ENCODE measurements at places on chromosomes 16 and 17. TPM values are rescaled to one million over a fixed set of nuclear protein-coding genes. Genes with fewer than 3 reads are reported as not detected.
A peak's percentile ranks its signal among the peaks of the same experiment; 100 is the strongest.

The TEKT5 gene
- 0.07 TPM for total RNA-seq

DNA sequence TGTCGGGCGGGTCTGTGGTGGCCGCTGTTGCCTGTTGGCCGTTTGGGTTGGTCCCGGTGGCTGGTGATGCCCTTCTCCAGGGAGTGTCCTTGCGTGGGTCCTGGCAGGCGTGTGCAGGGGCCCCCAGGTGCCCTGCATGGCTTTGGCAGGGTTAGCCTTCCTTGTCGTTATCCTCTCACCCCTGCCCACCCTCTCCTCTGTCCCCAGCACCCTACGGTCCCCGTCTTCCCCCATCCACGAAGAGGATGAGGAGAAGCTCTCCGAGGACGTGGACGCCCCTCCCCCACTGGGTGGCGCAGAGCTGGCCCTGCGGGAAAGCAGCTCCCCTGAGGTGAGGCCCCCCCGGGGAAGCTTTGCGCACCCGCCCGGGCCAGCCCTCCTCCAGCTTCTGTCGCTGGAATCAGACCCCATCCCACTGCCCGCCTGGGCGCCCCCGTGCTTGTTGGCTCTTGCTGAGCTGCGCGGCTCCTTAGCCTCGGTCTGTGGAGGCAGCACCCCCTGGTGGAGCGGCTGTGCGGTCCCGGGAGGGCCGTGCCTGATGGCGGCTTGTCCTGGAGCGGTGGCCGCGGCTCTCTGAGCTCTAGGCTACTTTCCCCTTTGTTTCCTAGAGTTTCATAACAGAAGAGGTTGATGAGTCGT is 10.6 kb upstream of the NUDT16L1 start:
- H3K27me3 ChIP-seq = no peaks in the 10 kb centered on the region
- no peaks in the 10 kb centered on the region for H3K4me1 ChIP-seq
- no peak overlapping the region for H3K4me3 ChIP-seq
- no peak overlapping the region for H3K27ac ChIP-seq
- peak; percentile 78 for DNase-seq

GRCh38 chr16:69934044-69934443 is 17.1 kb upstream of the CLEC18A start:
- no peaks in the 10 kb centered on the region for H3K36me3 ChIP-seq
- H3K27me3 ChIP-seq = no peaks in the 10 kb centered on the region
- no peak overlapping the region for H3K27ac ChIP-seq
- no peaks in the 10 kb centered on the region for H3K4me1 ChIP-seq

GRCh38 chr16:49485663-49486062 is 112.1 kb downstream of the C16orf78 start:
- H3K27me3 ChIP-seq = peaks cover 36% of the 10 kb centered on the region
- H3K27ac ChIP-seq = no peak overlapping the region
- no peaks in the 10 kb centered on the region for H3K4me1 ChIP-seq
- H3K4me3 ChIP-seq = no peak overlapping the region

The TBX21 gene
- total RNA-seq = not detected

GRCh38 chr16:25596194-25596593 is 95.6 kb upstream of the HS3ST4 start:
- DNase-seq = no peak
- no peak overlapping the region for H3K4me3 ChIP-seq
- H3K4me1 ChIP-seq = no peaks in the 10 kb centered on the region
- H3K27ac ChIP-seq = no peak overlapping the region

The GCGR gene
- not detected for total RNA-seq

- DNase-seq = no peak
- no peak overlapping the region for H3K4me3 ChIP-seq
- no peaks in the 10 kb centered on the region for H3K36me3 ChIP-seq
- no peaks in the 10 kb centered on the region for H3K27me3 ChIP-seq
- H3K4me1 ChIP-seq = peaks cover 9% of the 10 kb centered on the region
Measured at GRCh38 chr17:31283841-31284240, 13.2 kb downstream of the OMG start.

The GNAO1 gene
- total RNA-seq = 1.9 TPM

The LAT gene
- total RNA-seq = 2.9 TPM

DNA sequence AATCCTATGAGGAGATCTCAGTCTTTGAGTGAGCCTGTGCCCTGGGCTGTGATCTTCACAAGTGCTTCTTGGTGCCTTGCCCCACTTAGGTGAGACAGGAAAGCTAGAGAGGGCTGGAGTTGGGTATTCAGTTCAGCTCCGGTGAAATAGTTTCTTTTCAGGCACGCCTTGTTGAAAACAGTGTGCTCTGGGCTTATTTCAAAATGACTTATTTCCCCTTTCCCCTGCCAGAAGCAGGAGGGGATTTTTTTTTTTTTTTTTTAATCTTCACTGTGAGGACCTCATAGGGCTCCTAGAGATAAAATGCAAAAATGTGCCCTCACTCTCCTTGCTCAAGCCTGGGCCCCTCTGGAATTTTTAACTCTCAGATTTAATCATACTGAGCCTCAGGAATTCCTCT is 27.2 kb downstream of the MOSMO start:
- no peak for DNase-seq
- H3K4me1 ChIP-seq = no peaks in the 10 kb centered on the region
- H3K4me3 ChIP-seq = no peak overlapping the region
- no peak overlapping the region for H3K27ac ChIP-seq
- H3K36me3 ChIP-seq = no peaks in the 10 kb centered on the region

- H3K36me3 ChIP-seq = no peaks in the 10 kb centered on the region
- DNase-seq = no peak
- no peak overlapping the region for H3K27ac ChIP-seq
- no peaks in the 10 kb centered on the region for H3K4me1 ChIP-seq
Measured at GRCh38 chr17:39870776-39871175, 2.8 kb downstream of the ZPBP2 start.

DNA sequence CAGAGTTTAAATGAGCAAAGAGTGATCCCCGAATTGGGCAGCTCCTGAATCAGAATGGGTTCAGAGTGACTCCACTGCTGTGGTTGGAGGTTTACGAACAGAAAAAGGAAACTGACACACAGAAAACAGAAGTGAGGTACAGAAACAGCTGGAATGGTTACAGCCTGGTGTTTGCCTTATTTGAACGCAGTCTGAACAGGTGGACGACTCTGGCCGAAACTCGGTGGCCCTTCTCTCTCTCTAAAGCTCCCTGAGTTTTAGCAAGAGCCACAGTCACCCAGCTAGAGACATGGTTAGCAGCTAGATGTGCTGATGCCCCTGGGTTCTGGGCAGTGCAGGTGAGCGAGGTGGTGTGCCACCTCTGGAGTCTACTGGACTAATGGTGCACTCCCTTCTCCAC is 54.2 kb upstream of the ATP2A3 start:
- no peak overlapping the region for H3K27ac ChIP-seq
- no peaks in the 10 kb centered on the region for H3K27me3 ChIP-seq
- no peaks in the 10 kb centered on the region for H3K36me3 ChIP-seq
- H3K4me1 ChIP-seq = no peaks in the 10 kb centered on the region
- H3K4me3 ChIP-seq = no peak overlapping the region
- no peak for DNase-seq

The CACNA1G gene
- total RNA-seq = 1.6 TPM

The CUEDC1 gene
- total RNA-seq = 14.7 TPM

- DNase-seq = no peak
- H3K27ac ChIP-seq = no peak overlapping the region
- H3K4me3 ChIP-seq = no peak overlapping the region
- no peaks in the 10 kb centered on the region for H3K36me3 ChIP-seq
- H3K27me3 ChIP-seq = no peaks in the 10 kb centered on the region
- no peaks in the 10 kb centered on the region for H3K4me1 ChIP-seq
Measured at GRCh38 chr17:59752446-59752845, 45.0 kb downstream of the VMP1 start.

The FOXL1 gene
- 0.07 TPM for total RNA-seq

The APPBP2 gene
- total RNA-seq = 31.3 TPM

DNA sequence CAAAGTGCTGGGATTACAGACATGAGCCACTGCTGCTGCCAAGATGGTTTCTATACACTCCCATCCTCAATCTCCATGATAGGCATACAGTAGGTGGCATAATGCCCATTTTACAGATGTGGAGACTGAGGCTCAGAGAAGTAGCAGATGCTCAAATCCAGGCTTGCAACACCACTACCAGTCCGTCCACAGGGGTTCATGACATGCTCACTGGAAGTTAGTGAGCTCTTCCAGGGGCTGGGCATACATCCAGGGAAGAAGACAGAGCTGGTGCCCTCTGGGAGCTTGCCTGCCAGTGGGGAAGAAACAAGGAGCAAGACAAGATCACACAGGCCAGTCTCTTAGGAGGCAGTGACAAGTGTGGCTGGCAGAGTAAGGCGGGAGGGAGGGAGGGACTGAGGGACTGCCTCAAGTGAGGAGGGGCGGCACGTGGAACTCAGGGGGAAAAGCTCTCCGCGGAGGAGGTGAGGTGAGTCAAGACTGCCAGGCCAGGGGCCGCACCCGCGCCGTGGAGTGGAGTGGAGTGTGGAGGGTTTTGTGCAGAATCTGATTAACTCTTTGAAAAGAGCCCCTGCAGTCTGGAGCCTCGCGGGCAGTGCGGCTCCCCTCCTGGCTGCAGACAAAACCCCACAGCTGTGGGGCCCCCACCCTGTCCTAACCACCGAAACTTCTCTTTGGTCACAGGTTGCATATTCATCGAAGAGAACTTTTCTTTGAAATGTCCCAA is 27.9 kb downstream of the SREBF1 start:
- H3K27ac ChIP-seq = no peak overlapping the region
- no peaks in the 10 kb centered on the region for H3K36me3 ChIP-seq
- peaks cover 27% of the 10 kb centered on the region for H3K27me3 ChIP-seq
- peak overlapping the region; percentile 33 for H3K4me3 ChIP-seq

The NPIPA5 gene
- 0.87 TPM for total RNA-seq

GRCh38 chr16:7333180-7333725 is 608 bp downstream of the RBFOX1 start:
- H3K36me3 ChIP-seq = no peaks in the 10 kb centered on the region
- no peak overlapping the region for H3K27ac ChIP-seq
- peaks cover 6% of the 10 kb centered on the region for H3K4me1 ChIP-seq
- no peak overlapping the region for H3K4me3 ChIP-seq
- no peaks in the 10 kb centered on the region for H3K27me3 ChIP-seq
- DNase-seq = no peak

The COA3 gene
- total RNA-seq = 61.2 TPM

- H3K27me3 ChIP-seq = peaks cover 15% of the 10 kb centered on the region
- H3K4me1 ChIP-seq = no peaks in the 10 kb centered on the region
- no peak for DNase-seq
- H3K4me3 ChIP-seq = no peak overlapping the region
Measured at GRCh38 chr16:86002178-86002900, 103.4 kb downstream of the IRF8 start.

DNA sequence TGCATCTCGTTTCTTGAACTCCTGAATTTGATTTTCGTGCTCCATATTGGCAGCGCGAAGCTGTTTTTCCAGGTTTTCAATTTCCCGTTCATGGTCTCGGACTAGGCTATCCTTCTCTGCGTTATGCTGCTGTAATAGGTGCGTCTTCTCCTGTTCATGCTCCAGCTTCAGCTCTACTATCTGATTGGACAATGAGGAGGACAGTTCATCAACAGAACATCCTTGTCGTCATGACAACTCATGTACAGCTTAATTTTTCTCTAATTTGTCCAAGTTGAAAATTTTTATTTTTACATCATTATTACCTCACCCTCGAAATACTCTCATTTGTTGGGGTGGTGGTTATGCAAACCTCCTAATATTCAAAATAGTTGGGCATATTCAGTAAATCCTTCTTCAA is 289.8 kb downstream of the CEP112 start:
- no peaks in the 10 kb centered on the region for H3K4me1 ChIP-seq
- H3K36me3 ChIP-seq = no peaks in the 10 kb centered on the region
- no peak overlapping the region for H3K27ac ChIP-seq
- no peak for DNase-seq

The PLCD3 gene
- total RNA-seq = 16.0 TPM

DNA sequence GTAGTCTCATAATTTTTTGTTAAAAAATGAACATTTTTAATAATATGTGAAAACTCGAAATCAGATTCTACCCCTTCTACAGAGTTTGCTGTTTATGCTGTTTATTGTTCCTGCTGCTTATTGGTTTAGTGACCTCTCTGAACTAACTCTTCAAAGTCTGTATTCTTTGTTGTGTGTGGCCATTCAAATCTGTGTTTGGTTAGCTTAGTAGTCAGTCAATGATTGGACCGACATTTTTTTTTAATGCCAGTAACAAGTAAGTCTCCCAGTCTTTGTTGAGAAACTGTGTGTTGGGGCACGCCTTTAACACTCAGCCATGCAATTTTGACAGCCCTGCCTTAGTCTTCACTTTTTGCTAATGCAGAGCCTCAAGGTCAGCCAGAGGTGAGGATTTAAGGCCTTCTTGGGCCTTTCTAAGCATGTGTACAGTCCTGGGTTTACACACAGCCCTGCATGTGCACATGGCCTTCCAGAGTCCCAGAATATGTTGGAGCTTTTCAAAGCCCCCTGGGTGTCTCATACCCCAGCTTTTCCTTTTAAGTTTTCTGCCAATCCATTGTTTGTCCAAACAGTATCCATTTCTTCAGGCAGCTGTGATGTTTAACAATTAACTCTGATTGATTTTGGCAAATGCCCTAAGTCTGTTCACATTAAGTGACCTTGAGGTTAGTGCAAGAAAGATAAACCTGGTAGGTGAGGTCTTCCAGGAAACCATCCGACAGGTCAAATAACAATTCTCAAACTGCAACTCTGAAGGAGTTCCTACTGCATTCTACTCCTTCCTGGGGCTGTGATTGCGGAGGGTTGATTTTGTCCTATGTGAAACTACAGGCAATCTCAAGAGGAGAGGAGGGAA is 389.3 kb downstream of the PMP22 start:
- DNase-seq = no peak
- no peak overlapping the region for H3K27ac ChIP-seq
- H3K36me3 ChIP-seq = no peaks in the 10 kb centered on the region
- H3K4me1 ChIP-seq = no peaks in the 10 kb centered on the region

GRCh38 chr16:67967183-67967957 is 1.1 kb downstream of the SLC12A4 start:
- no peak for DNase-seq
- peaks cover 20% of the 10 kb centered on the region for H3K27me3 ChIP-seq
- H3K4me3 ChIP-seq = peak overlapping the region; percentile 55
- peaks cover 14% of the 10 kb centered on the region for H3K4me1 ChIP-seq

The MLLT6 gene
- 7.4 TPM for total RNA-seq

DNA sequence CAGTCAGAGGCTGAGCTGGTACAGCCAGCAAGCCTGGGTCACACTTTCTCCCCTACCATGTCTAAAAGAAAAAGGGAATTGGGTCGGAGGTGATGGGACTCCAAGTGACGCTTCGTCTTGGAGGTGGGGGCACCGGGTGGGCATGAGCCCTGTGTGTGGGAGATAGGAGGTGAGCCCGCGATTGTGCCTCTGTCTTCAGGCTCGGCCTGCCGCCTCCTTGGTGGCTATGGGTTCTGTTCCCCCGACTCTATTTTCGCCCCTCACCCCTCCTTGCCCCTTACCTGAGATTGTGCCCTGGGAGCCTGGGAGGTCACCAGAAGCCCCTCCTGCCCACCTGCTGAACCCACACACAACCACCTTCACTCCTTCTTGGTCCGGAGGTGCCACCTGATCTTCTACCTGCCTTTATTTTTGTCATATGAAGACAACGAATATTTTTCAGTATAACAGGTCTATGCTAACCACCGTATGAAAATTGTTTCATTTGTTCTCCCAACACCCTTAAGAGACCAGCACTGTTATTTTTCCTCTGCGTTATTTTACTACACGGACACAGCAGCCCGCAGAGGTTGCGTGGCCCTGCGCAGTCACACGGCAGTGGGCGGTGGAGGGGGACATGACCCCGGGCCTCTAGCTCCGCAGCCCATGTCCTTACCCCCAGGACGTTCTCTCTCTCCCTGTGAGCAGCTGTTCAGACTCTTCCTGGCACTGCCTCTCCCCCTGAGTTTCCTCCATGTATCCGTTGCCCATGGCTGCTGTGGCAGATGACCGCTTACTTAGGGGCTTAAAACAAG is 49.9 kb downstream of the ATP2C2 start:
- no peaks in the 10 kb centered on the region for H3K36me3 ChIP-seq
- no peaks in the 10 kb centered on the region for H3K27me3 ChIP-seq
- no peak overlapping the region for H3K27ac ChIP-seq
- peaks cover 6% of the 10 kb centered on the region for H3K4me1 ChIP-seq

GRCh38 chr16:840561-841454 is 40.3 kb upstream of the GNG13 start:
- no peak overlapping the region for H3K27ac ChIP-seq
- no peak overlapping the region for H3K4me3 ChIP-seq
- no peaks in the 10 kb centered on the region for H3K27me3 ChIP-seq
- H3K36me3 ChIP-seq = no peaks in the 10 kb centered on the region

Measured in neural progenitor cell (in vitro differentiated cells).